GM12878 (cell line): ENCODE measurements at places on chromosomes 12 and 14.
A peak's percentile ranks its signal among the peaks of the same experiment; 100 is the strongest.

DNA sequence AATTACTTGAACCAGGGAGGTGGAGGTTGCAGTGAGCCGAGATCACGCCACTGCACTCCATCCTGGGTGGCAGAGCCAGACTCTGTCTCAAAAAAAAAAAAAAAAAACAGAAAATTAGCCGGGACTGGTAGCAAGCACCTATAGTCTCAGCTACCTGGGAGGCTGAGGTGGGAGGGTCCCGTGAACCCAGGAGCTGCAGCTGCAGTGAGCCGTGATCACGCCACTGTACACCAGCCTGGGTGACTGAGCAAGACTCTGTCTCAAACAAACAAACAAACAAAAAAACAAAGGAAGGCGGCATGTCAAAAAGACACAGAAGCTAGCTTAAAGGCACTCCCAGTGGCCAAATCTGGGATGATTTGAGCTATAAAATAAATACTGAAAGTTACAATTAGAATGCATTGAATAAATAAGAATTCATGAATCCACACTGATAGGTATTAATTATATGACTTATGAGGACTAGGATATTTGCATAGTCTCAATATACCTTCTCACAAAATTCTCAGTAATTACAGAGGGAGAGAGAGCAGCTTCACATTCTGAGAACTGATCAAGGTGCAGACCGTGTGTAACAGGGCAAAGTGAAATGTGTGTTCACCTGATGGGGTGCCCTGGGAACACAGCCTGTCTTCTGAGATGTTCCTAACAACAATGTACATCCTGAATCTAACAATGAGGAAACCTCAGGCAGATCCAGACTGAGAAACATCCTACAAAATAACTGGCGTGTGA, 42.7 kb upstream of the GPR132 start:
- no peak for DNase-seq

DNA sequence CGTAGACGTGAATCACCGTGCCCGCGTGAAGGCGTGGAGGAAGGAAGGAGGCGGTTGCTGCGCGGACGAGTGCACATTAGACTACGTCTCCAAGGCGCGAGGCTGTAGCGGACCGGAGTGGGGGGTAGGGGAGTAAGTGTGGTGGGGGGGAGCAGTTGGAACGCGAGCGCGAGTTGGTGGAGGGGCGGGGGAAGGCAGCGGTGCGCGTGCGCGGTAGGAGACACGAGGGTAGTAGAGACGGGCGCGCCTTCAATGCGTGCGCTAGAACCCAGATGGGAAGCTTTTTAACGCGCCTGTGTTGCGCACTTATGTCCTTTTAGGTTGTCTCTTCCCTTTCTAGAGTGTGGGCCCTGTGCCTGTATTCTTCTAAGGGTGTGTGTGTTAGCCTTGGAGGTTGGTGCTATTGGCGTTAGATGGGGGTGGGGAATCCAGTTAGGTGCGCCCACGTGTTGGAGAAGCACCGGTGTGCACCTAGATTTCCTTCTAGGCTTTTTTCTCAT, 604 bp downstream of the EIF4B start:
- peak; percentile 32 for DNase-seq

- DNase-seq = no peak
Measured at GRCh38 chr14:24372701-24373416, 4.9 kb downstream of the NFATC4 start.

GRCh38 chr12:53152390-53152789, 28.1 kb upstream of the ZNF740 start:
- DNase-seq = no peak

- DNase-seq = no peak
Measured at GRCh38 chr14:61470261-61470960, 149.0 kb downstream of the PRKCH start.
